Activated T-helper 17 cell treated with anti-CD3 and anti-CD28 coated beads, Interleukin-2, amount 50 U/mL, for 72 hours (primary cell): ENCODE measurements at places on chromosomes 1 and 21. TPM values are rescaled to one million over a fixed set of nuclear protein-coding genes. Genes with fewer than 3 reads are reported as not detected.
A peak's percentile ranks its signal among the peaks of the same experiment; 100 is the strongest.

GRCh38 chr1:8870616-8871538, 7.6 kb downstream of the ENO1 start:
- peak; percentile 38 for ATAC-seq

GRCh38 chr1:5551274-5551975, 440.8 kb downstream of the NPHP4 start:
- no peak for ATAC-seq

- ATAC-seq: no peak
These were observed 73.4 kb upstream of the F3 start for GRCh38 chr1:94614996-94615395.

DNA sequence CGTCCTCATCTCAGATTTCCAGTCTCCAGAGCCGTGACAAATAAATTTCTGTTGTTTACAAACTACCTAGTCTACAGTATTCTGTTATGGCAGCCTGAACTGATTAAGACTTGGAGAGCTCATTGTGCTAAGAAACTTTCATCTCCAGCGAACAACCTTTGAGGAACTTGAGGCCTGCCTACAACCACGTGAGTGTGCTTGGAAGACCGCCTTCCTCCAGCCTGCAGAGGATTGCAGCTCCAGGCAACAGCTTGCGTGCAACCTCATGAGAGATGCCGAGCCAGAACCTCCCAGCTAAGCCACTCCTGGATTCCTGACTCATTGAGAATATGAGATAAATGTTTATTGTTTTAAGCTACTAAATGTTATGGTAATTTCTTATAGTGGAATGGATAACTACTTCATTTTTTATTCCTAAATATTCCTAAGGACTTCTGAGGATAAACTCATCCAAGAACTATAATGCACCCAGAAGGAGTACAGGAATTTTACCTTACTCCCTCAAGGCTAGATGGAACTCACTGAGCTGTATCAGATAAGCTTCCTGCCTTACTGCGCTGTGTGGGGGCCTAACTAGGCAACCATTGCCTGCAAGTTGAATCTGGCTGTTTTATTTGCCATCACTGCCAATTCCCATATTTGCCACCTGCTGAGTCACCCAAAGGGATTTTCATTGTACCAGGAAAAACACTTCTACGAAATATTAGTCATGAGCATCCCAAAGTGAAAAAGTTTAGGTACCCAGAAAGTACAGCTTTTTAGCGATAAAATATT, 17.6 kb downstream of the FAM177B start:
- ATAC-seq: no peak

DNA sequence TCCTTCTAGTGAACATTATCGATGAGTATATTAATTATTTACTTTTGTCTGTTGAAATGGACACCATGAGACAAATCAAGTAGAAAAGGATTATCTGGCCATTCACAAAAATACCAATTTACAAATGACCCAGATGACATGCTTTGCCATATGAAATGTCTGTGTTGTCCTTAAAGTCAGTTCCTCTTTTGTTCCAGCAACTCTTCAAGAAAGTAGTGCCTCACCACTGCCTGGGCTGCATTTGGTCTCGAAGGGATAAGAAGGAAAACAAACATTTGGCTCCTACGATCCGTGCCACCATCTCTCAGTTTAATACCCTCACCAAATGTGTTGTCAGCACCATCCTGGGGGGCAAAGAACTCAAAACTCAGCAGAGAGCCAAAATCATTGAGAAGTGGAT, 79.6 kb downstream of the RGL1 start:
- no peak for ATAC-seq

DNA sequence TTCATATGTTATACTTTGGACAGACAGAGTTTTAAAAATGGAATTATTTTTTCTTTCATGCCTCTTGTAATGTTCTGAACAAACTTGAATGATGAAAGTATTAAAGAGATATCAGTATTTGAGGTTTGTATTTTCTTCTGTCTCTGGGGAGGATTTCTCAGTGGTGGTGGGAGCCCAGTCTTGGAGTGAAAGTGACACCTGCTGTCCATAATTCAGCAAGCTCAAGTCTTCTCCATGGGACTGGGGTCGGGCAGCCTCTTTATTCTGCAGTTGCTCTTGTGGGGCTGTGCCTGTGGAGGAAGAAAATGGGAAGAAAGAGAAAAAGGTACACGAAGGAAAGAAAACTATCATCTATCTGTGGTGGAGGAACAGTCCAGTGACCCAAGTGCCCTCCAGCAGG, 56.1 kb downstream of the SMYD2 start:
- no peak for ATAC-seq

DNA sequence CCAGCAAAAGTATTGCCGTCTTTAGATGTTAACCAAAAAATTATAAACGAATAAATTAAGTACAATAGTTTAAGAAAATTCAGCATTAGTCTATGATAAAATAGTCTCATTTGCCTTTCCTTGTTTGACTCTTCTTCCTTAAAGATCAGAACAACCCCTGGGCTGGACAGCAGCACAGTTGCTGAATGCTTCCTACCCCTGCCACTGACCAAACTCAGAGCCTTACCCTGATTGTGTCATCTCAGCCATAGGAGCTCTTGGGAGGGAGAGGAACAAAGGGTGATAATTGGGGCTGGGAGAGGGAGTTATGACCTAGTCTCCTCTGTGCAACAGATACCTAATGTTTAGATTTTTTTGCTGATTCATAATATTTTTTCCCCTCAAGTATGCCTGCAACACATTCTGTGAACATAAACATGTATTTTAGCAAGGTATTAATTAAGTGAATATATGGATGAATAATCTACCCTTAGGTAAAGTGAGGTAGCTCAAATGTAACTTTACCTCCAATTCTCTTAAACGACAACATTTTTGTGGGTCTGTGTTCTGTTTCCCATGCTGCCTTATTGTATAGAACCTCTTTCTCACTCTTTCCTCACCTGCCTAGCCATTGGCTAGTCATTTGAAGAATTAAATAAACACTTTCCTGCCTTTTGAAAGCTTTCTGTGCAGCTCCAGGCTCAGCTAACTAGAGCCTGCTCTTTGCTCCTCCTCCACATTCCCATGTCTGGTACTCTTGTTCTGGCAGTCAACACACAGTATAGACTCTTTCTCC, 46.1 kb downstream of the FGGY start:
- ATAC-seq: no peak

- ATAC-seq: no peak
These were observed 45.2 kb downstream of the EDN2 start for GRCh38 chr1:41439234-41439633.

DNA sequence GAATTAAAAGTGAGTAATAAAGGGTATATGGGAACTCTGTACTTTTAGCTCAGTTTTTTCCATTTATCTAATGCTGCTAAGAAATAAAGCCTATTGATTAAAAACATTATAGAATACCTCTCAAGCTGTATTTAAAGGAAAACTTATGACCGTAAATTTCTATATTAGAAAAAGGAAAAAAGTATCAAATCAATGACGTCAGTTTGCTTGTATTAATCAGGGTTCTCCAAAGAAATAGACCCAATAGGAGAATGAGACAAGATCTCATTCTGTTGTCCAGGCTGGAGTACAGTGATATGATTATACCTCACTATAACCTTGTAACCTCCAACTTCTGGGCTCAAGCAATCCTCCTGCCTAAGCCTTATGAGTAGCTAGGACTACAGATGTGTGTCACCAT, 15.4 kb upstream of the LRIF1 start:
- ATAC-seq: no peak

GRCh38 chr1:240706150-240706935, 94.4 kb upstream of the GREM2 start:
- ATAC-seq: no peak

GRCh38 chr1:23091545-23091944, 72.3 kb downstream of the KDM1A start:
- ATAC-seq: no peak

GRCh38 chr1:205013683-205014367, 29.2 kb upstream of the CNTN2 start:
- no peak for ATAC-seq

- no peak for ATAC-seq
These were observed 3.0 kb downstream of the SLC27A3 start for GRCh38 chr1:153778051-153778823.

DNA sequence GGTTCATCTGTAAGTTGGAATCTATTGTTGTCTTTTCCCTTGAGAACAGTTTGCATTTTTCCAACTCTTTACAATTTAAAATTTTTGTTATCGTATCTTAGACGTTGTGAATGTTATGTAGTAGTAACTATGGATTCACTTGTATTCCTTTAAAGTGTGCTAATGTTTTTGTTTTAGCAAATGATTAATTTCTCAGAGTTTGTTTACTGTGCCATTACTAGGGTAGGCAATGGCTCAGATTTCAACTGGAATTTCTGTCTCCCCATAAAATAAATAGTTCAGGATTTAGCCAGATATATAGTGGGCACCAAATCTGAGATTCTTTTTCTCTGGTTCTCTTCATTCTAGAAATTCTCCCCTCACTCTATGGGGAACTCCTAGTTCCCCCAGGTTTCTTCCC, 896.5 kb downstream of the PLA2G4A start:
- ATAC-seq: no peak

- ATAC-seq: no peak
These were observed 135.4 kb downstream of the LMO4 start for GRCh38 chr1:87464022-87464490.

- ATAC-seq: no peak
These were observed 299.9 kb upstream of the PROX1 start for GRCh38 chr1:213687832-213688231.

DNA sequence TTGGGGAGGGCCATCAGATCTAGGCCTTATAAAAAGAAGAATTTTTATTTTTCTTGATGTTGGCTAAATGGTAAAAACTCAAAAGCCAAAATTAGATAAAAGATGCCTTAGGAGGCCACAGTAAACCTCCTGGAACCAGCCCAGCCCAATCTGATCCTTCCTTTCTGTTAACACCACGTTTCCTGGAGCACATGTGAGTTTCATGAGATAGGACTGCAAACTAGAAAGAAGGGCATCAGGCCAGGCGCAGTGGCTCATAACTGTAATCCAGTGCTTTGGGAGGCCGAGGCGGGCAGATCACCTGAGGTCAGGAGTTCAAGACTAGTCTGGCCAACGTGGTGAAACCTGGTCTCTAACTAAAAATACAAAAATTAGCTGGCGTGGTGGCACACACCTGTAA, 6.7 kb downstream of the HSF2BP start:
- no peak for ATAC-seq

- no peak for ATAC-seq
These were observed 5.4 kb downstream of the HMGN2 start for GRCh38 chr1:26477446-26478152.

GRCh38 chr1:43444151-43444828, 9.4 kb downstream of the HYI start:
- ATAC-seq: no peak

GRCh38 chr1:45304311-45305081, 22.2 kb upstream of the HPDL start:
- ATAC-seq: no peak

- ATAC-seq: peak; percentile 80
These were observed 496 bp downstream of the NUCKS1 start for GRCh38 chr1:205749234-205750137.

GRCh38 chr21:40386294-40386911, 460.6 kb downstream of the DSCAM start:
- ATAC-seq: peak; percentile 59

DNA sequence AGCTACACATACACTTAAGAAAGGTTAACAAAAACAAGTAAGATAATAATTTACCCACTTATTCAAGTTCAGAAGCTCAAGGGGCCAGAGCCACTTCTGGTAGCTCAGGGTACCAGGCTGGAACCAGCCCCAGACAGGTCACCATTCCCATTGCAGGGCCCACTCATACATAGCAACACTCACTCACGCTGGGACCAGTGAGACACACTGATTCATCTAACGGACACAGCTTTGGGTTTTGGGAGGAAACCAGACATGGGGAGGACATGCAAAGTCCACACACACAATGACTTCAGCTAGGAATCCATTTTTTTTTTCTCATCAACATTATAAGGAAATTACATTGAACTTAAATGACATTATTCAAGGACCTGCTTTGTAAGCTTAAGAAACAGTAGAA, 169.1 kb downstream of the ZC3H11B start:
- ATAC-seq: peak; percentile 64

GRCh38 chr1:197116156-197116555, 30.3 kb downstream of the ASPM start:
- no peak for ATAC-seq

DNA sequence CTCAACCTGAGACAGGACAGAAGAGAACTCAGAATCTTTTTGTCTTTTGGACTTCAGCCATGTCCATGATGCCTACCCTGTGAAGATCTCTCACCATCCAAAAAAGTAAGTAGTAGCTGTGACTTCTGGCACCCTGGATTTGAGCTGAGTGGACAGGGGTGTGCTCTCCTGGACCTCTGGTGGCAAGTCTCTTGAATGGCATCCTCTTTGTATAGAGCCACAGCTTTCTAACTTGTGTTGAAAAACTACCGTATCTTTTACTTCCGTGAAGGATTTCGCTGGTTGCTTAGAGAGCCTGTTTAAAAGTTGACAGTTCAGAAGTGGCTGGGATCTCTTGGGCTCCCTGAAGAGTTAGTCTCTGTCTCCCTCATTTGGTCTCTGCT, 1.8 kb downstream of the MFN2 start:
- no peak for ATAC-seq

DNA sequence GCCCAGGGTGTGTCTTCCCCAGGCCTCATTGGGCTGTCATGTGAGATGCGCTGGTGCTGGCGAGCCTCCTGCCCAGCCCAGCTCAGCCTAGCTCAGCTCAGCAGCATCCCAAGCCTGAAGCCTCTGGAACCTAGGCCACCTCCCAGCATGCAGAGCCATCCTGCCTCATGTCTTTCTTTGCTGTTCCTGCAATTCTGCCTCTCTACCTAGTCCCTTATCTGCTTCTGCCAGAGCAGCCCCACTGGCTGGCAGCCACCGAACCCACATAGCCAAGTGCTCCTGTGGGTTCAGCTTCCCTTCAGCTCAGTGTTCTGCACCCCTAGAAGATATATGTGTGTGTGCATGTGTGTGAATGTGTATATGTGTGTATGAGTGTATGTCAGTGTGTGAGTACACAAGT, 291.5 kb upstream of the VAMP3 start:
- no peak for ATAC-seq

- ATAC-seq: no peak
These were observed 183.3 kb downstream of the CRB1 start for GRCh38 chr1:197451381-197451780.

GRCh38 chr1:15951341-15952153, 24.4 kb downstream of the ZBTB17 start:
- peak; percentile 7 for ATAC-seq

ITLN2 gene
- not detected for total RNA-seq

TRNP1 gene
- not detected for total RNA-seq

OR14K1 gene
- total RNA-seq: not detected

FCGR2B gene
- not detected for total RNA-seq

C2CD4D gene
- 3.9 TPM for total RNA-seq

ODR4 gene
- total RNA-seq: 14.0 TPM

CR1L gene
- 0.32 TPM for total RNA-seq

TEKT2 gene
- 0.26 TPM for total RNA-seq

CNR2 gene
- 0.08 TPM for total RNA-seq

USH2A gene
- total RNA-seq: not detected

CD53 gene
- 315 TPM for total RNA-seq

KCNJ9 gene
- total RNA-seq: 0.13 TPM
